ENCODE measurements at places on chromosomes 7 and 10.

GRCh38 chr10:5466451-5467206 lies 32.7 kb downstream of the CALML5 start:
- peak; percentile 78 for DNase-seq

DNA sequence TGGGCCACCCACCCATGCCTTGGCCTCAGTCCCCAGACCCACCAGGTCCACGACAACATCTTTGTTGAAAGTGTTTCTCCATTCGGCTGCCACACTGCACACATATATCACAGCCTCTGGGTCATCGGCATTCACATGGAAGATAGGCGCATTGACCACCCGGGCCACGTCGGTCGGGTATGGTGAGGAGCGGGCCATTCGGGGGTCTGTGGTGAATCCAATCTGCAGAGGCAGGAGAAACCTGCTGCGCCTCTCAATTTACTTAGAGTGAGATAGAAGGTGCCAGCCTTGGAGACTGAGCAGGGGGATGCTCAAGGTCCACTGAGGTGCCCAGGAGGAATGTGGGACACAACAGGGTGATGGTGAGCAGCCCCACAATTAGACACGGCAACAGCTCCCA lies 16.4 kb downstream of the OGDHL start:
- DNase-seq, result no peak

GRCh38 chr7:156897673-156898072 lies 4.7 kb upstream of the LMBR1 start:
- peak; percentile 72 for DNase-seq

DNA sequence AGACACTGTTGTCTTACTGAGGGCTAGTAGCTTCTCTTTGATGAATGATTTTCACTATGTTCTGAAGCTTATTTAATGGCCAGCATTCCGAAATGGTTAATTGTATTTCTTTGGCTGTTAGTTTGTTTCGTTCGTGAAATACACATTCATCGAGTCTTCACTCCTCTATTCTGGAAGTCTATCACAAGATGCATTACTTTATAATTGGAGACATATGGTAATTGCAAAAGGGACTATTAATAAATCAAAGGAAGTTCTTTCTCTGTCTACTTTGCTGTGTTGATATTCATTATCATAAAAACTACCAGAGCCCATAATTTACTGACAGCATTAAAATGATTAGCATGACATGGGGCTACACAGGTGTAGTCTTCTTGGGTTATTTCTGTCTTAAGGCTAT lies 133.8 kb upstream of the IGFBP3 start:
- no peak for DNase-seq

DNA sequence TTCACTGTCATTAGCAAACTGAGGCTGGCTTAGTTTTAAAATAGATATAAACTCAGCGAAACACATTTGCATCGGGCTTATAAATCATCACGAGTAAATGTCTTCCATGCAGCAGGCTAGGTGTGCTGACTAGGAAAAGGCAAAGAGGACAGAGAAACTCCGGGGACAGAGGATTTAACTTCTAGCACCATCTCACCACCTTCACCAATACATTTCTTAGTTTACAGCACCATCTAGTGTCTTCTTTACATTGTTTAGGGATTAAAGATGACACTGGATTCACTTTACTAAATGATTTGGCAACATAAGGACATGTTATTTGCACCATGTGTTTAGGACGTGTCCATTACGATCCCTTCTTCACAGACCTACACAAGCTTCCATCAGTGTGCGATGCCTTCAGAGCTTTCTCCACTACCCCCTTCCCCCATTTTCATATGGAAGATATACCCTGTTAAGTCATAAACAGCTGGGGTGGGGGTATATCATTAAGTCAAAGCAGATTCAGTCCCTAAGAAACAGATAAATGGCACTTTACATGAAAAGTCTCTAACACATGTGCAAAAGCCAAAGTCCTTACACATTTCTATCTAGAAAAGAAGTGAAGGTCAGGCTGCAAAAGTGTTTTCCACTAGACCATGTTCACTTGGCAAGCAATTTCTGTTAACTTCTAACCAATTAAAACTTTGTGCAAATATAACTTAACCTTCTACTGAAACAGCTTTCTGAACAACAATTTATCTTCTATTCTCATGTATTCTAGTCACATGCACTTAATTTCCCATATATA lies 103.3 kb downstream of the GRB10 start:
- DNase-seq, result peak; percentile 52

DNA sequence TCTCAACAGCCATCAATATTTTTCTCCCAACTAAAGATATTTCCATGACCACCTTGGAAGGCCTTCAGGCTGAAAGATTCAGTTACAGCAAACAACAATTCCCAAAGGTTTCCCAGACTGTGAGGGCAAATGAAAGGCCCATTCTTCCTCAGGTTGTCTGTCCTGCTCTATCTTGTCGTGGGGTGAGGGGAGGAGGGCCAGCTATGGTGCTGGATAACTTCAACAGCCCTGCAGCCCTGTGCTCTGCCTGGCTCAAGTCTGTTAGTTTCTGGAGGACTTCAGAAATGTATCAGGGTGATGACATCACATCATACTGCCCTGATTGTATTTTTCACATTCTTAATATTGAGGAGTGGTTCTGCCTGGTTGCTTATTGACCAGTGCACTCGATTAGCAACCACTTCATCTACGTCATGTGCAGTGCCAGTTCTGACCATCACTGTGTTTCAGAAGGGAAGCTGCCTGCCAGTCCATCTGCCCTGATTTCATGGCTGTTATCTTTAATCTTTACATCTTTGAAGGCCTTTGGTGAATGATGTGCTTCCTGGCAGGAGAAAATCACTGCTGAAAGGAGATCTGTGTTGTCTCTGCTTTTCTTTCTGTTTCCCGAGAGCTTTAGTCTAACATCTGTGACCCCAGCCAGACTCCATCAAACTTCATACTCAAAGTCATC lies 135.5 kb downstream of the NRF1 start:
- DNase-seq, result no peak

- DNase-seq, result peak; percentile 19
Measured at GRCh38 chr7:42745357-42746059, 166.4 kb downstream of the C7orf25 start.

GRCh38 chr7:11702938-11703337 lies 129.1 kb downstream of the THSD7A start:
- DNase-seq, result no peak

DNA sequence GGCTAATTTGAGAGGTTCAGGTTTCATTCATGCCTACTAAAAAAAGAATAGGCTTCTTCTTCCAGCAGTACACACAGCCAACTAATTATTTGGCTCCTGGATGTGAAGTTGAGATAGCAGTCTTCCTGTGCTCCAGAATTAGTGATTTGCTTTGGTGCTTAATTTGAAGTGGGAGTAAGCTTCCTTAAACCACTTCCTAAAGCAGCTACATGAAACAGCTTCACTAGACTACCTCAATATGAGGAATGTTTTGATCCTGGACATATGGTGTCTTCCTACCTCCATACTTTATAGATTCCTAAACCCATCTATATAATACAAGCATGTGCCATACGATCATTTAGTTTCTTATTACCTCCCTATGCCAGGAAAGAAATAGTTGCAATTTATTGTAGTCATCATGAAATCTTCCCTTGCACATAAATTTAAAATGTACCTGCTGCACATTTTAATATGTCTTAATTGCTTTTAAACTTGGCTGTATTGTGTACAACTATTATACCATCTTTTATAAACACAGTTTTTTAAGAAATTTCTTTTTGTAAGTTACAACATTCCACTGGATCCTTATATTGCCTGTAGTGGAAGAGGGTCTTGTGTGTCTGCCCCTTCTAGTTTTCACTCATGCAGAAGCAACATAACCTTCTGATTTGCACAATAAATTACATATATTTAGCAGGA lies 8.6 kb downstream of the VIM start:
- DNase-seq, result no peak

- DNase-seq, result no peak
Measured at GRCh38 chr7:88191911-88192310, 27.9 kb downstream of the SRI start.

DNA sequence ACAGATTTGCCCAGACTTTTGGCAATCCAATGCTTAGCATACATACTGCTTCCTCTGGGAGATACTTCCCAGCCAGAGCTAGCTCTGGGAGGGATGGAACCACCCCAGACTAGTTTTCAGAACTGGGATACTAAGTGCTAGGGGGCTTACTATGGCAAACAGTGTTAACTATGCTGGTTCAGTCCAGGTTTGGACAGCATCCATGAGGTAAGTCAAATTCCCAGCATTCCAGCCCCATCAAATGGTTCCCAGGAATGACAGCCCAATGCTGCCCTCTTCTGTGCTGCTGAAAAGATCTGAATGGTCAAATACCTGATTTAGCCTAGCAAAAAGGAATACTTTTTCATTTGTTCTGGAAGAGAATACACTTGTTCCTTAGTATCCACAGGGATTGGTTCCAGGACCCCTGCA lies 141.7 kb upstream of the CCDC6 start:
- peak; percentile 17 for DNase-seq

GRCh38 chr7:92020636-92021035 lies 80.0 kb downstream of the AKAP9 start:
- DNase-seq, result peak; percentile 21

- DNase-seq, result no peak
Measured at GRCh38 chr10:129768437-129769355, 195.4 kb downstream of the EBF3 start.

- no peak for DNase-seq
Measured at GRCh38 chr10:30959836-30960210, 71.8 kb downstream of the ZNF438 start.

DNA sequence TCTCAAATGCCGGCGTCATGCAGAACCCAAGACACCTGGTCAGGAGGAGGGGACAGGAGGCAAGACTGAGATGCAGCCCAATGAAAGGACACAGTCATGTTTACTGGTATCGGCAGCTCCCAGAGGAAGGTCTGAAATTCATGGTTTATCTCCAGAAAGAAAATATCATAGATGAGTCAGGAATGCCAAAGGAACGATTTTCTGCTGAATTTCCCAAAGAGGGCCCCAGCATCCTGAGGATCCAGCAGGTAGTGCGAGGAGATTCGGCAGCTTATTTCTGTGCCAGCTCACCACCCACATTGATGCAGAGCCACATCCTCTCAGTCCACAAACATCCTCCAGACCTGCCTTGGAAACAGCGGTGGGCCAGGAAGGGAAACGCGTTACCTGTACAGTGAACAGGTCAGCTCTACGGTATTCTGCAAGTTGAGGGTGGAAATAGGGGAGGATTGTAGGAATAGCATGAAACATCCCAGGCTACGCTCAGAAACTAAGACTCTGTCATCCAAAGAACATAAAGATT lies 133.1 kb upstream of the PRSS1 start:
- no peak for DNase-seq

DNA sequence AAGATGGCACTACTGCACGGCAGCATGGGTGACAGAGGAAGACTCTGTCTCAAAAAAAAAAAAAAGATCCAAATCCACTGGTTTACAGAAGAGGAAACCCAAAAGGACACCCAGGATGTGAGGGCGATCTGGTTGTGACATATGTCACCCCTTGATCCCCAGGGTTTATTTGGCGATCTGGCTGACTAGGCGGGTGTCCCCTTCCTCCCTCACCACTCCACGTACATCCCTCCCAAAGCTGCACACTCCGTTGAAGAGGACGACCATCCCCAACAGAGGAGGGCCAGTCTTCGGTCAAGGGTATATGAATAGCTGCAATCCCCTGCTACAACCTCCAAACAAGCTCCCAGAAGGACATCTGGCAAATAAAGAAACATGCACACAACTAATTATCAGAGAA lies 111.6 kb downstream of the HTR5A start:
- no peak for DNase-seq

- DNase-seq, result no peak
Measured at GRCh38 chr7:94618126-94618525, 37.8 kb downstream of the SGCE start.

- no peak for DNase-seq
Measured at GRCh38 chr7:153090764-153091163, 331.2 kb downstream of the ACTR3B start.

DNA sequence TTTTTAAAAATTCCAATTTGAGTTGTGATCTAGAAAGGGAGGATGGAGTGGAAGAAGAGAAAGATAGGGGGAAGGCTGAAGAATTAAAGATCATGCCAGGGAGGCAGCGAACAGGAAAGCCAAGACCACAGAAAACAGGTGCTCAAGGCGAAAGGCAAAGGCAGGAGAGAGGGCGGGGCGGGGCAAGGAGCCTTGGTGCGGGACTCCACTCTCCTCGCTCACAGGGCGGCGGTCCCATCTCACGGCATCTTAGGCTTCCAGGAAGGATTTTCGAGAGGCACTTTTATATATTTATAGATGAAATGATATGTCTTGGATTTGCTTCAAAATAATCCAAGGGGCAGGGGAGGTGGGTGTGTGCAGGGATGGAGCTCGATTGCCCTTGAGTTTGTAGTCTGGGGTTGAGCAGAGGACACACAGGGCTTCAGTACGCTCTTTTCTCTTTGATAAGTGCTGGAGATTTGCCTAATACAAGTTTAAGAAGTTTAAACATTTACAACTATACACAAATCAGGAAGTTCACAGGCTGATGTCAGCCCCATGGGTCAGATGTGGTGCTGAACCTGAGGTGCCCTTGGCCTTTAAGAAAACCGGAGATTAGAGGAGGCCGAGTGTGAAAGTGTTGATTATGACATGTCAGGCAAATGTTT lies 161.1 kb downstream of the PRKAG2 start:
- DNase-seq, result no peak

DNA sequence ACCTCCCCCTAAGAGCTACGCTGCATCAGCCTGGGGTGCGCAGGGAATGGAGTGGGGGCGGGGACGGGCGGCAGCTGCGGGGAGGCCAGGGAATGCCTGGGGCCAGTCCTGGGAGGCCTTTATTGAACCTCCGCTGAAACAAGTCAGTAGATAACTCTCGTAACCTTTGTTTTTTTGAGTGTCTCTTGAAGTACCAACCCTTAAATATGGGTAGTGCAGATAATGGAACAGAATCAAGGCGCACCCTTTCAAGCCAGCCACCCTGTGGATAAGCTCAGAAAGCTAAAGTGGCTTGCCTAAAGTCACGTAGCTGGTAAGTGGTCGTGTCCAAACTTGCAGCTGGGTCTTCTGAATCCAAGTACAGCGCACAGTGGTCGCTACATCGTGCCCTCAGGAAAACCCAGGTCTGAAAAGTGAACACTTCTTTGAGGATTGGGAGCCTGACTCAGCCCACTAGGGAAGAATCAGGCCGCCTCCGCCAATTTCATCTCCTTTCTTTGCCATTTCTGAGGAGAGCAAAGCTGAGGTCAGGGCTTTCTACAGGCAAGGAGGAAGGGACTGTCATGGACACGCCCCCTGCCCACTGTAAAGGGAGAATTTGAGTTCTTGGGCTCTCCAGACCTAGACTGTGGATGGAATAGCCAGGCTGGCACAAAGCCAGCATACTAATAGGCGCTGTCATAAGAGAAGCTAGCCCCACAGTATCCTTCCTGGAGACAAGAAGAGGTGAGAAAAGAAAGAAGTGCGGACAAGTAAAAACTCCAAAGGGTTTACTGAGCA lies 3.2 kb upstream of the EGR2 start:
- no peak for DNase-seq
